RCC 7860 (cell line): ENCODE measurements at places on chromosomes 2 and 18.
A peak's percentile ranks its signal among the peaks of the same experiment; 100 is the strongest.

DNA sequence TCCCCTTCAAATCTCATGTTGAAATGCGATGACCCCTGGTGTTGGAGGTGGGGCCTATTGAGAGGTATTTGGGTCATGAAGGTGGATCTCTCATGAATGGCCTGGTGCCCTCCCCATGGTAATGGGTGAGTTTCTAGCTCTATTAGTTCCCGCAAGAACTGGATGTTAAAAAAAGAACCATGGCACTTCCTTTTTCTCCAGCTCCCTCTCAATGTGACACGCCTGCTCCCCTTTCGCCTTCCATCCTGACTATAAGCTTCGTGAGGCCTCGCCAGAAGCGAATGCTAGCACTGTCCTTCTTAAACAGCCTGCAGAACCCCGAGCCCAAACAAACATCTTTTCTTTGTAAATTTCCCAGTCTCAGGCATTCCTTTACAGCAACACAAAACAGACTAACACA is 303.2 kb upstream of the REV1 start:
- DNase-seq = no peak

- DNase-seq = no peak
Observed at GRCh38 chr2:134539981-134540380, 178.8 kb downstream of the TMEM163 start.

DNA sequence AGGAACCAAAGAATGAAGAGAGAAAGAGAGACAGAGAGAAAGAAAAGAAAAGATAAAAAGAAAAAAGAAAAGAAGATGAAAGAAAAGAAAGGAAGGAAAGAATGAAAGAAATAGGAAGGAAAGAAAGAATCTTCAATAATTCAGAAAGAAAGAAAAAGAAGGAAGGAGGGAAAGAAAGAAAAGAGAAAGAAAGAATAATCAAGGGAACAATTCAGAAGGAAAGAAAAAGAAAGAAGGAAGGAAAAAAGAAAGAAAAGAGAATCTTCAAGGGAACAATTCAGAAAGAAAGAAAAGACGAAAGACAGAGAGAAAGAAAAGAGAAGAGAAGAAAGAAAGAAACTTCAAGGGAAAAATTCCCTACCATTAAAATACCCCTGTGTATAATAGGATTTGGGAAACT is 5.6 kb upstream of the KCTD1 start:
- no peak for DNase-seq

DNA sequence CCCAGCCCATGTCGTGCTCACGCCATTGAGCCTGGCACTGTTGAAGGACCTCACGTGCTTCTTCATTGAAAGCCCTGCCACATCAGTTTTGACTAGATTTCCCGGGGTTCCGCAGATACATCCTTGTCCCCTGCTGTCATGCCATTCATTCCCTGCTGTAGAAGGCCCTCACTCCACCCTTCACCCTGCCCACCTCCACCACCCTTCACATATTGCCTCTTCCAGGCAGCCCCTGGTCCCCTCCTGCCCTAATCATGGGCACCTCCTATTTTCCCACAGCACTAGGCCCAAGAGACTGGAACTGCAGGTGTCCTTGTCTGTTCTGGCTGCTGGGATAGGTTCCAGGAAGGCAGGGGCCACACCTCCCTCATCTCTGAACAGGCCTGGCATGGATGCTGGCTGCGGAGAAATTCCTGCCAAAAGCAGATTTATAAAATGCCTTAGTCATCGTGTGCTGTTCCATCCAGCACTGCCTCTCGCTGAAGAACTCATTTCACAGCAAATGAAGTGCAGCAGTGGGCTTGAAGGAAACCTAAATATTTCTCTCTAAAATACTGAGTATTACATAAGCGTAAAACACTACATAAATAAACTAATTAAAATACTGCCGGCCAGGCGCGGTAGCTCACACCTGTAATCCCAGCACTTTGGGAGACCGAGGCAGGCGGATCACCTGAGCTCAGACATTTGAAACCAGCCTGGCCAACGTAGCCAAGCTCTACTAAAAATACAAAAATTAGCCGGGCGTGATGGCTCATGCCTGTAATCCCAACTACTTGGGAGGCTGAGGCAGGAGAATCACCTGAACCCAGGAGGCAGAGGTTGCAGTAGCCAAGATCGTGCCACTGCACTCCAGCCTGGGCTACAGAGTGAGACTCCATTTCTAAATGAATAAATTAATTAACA is 38.4 kb downstream of the EIF4E2 start:
- DNase-seq = peak; percentile 16

GRCh38 chr18:23138471-23138870 is 3.2 kb downstream of the CABLES1 start:
- DNase-seq = no peak

GRCh38 chr2:232593982-232594381 is 39.4 kb upstream of the EFHD1 start:
- no peak for DNase-seq

- no peak for DNase-seq
Observed at GRCh38 chr18:23530195-23530594, 26.9 kb downstream of the RMC1 start.

DNA sequence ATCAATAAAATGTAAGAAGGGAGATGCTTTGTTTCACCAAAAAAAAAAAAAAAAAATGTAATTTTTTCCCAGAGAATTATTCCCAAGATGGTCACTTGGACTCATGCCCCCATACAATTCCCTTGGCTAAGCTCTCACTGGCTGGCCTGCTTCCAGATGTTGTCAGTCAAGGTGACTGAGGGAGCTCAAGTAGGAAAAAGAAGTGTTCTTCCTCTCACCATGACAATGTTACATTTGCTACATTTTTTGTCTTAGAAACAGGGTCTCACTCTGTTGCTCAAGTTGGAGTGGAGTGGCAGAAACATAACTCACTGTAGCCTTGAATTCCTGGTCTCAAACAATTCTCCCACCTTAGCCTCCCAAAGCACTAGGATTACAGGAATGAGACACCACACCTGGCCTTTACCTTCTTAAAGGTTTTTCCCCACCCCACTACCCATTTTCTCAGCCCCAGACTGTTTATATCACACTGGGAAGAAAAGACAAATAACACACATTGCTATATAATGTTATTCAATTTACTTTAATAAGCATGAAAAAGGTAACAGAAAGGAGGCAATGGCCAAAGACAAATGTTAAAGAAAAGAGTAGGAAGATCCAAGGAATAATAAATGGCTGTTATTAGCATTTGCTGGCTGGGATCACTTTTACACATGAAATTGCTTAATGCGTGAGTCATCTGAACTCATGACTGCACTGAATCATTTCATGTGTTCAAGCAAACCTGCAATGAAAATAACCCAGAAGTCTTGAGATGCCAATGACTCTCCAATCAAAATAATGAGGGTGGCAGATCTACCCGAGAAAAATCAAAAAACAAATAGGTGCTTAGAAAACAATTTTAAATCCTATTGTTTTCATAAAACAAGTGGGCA is 45.2 kb downstream of the ACVR1 start:
- DNase-seq = peak; percentile 54

DNA sequence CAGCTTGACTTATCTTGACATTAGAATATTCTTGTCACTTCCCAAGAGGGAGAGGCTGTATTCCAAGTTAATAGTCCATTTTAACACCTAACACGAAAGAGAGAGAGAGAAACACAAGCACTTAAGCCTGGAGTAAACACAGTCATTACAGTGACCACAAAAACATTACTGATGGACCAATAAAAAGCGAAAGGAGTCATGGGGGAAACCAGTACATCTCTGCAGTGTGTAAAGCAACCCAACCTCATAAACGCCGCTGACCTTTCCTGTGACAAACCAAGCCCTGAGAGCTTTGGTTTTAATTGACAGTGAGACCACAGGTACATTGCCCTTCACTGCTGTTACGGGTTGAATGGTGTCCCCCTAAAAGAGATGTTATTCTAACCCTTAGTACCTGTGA is 78.3 kb downstream of the SMAD4 start:
- no peak for DNase-seq

GRCh38 chr2:17752892-17753802 is 463 bp downstream of the SMC6 start:
- DNase-seq = peak; percentile 14

DNA sequence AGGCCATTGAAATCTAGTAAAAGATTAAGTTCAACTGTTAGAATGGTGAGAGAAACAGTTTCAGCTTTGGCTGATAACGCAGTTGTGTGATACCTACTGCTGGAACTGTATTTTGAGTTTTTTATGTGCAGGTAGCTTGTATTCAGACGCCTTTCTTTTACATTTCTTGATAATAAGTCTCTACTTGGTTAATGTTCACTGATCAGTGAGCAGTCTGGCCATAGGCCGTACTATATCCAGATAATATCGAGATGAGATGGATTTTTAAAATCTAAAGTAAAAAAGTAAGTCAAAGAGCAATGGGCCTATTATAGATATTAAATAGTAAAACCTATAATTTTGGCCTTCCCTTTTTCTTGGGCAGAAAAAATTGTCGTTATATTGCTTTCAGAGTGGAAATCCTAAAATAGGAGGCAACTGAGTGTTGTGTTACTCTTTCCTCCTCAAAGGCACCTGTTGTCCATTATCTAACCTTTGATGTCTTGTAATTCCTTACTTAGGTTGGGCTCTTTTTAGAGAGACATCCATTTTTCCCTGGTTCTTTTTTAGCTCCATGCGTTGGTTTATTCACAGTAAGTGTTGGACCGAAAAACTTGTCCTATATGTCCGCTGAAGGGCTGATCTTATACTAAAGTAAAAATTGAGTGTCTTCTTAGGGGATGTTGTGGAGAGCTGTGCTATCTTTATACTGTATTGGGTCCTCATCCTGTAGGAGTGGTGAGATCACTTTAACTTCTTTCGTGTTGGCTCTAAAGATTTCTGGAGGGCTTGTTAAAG is 1.7 kb downstream of the EML4 start:
- no peak for DNase-seq

DNA sequence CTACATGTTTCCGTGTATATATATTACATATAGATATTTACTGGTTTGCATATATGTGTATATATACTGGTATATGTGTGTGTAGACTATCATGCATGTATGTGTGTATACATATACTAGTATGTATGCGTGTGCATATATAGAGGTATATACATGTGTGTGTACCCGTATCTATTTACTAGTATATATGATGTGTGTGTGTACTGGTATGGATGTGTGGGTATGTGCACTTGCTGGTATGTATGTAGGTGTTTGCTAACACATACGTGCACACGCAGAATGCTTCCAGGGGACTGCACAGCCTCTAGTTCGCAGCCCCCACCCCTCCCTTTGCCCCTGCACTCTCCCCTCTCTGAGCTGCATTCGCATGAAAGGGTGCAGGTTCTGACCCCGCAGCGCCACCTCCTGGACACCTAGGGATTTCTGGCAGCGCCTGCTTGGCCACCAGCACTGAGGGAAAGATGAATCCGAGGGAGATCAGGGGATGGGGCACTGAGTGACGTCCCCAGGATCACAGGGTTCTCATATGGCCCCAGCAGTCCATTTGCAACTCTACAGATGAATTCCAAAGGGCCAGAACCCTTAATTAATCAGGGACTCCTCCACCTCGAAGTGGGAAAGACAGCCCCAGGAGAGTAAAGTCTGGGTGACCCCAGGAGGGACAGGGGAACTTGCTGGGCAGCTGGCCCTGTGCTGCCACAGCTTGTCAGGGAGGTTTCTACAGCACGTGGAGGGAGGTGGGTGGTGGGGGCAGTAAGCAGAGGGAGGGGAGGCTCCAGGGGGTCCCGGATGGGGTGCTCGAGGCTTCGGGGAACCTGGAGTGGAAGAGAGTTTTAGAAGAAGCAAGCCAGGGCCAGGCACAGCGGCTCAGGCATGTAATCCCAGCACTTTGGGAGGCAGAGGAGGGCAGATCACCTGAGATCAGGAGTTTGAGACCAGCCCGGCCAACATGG is 66.8 kb upstream of the ASAP2 start:
- DNase-seq = peak; percentile 36

DNA sequence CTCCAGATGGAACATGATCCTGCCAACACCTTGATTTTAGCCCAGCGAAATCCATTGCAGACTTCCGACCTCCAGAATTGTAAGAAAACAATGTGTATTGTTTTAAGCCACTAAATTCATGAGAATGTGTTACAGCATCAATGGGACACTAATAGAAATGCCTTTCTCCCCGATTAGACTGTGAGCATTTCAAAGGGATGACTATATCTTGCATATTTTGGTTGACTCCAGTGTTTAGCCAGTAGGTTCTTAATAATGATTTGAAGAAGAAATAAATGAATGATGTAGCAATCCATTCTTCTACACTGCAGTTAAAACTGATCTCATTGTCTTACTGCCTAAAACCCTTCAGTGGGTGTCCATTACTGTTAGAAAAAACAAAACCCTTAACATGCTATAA is 67.4 kb upstream of the ACVR1C start:
- DNase-seq = no peak

DNA sequence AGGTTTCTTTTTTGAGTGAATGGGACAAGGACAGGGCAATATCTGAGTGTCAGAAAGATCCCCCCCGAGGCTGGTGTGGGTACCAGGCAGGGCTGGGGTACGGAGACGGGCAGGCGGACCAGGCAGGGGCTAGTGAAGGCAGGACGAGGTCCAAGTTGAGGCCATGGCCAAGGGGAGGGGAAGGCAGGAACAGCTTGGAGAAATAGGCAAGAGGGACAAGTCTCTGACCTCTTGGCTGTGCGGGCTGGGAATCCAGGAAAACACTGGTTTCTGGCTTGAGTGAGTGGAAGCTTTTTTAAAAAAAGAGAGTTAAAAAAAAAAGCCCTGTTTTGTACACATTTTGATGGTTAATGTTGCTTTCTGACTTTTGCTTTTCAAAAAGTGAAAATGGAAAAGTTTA is 30.3 kb downstream of the ASAP2 start:
- DNase-seq = no peak
